GOT3 (cell line): ENCODE measurements at places on chromosomes 16 and 17.

DNA sequence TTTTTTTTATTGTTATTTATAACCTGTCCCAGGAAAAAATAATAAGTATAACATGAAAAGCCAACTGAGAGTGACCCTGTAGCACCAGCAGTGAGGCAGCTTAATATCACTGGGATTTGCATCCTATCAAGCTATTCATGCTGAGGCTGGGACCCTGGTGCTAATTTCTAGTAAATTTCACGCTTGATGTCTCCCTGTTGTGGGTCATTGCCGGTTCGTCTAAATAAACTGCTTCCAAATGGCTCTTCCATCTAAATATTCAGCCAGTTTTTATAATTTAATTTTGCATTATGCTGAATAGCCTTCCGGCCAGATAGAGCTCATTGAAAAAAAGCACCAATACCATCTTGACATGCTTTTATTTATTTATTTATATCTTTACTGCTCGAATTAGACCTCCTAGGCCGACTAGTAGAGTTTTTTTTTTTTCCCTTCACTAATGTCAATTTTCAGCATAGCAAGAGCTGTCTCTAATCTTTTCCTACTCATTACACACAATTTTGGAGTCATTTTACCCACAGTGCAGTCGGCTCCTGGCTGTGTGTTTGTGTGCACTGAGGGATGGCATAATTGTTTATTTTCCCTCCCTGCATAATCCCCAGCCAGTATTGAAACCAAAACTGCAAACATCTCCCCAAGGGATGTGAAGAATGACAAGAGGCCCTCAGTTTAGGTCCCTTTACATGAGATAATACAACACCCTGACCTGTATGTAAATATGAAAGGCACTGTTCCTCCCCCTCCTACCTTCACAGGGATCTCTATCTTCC is 168.8 kb downstream of the AATF start:
- DNase-seq = no peak

DNA sequence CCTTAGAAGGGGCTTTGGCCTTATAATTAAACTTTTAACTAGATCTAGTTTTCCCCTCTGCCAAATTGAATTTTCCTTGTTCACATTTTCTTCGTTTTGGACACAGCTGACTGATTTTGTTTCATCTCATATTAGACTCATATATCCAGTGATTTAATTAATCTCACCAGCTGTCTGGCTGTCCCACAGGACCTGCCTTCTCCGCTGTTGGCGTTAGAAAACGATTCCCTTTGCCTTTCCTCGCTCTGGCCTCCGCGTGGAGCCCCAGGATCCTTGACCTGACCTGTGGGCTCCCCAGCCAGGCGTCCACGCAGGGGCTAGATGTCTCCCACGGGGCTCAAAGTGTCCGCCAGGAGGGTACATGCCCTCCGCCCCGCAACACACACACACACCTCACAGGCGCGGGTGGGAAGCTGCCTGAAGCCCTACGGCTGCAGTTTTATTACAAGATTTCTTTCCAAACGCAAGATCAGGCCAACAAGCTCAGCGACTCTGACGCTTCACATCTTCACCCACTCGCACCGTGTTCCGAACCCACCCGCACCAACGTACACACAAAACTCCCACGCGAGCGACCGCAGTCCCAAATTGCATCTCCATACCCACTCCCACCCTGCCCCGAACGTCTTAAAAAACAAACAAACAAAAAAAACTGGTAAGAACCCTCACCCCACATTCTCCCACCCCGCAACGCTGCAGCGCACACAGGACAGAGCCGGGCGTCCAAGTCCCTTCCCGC is 1.1 kb downstream of the RPRML start:
- no peak for DNase-seq

DNA sequence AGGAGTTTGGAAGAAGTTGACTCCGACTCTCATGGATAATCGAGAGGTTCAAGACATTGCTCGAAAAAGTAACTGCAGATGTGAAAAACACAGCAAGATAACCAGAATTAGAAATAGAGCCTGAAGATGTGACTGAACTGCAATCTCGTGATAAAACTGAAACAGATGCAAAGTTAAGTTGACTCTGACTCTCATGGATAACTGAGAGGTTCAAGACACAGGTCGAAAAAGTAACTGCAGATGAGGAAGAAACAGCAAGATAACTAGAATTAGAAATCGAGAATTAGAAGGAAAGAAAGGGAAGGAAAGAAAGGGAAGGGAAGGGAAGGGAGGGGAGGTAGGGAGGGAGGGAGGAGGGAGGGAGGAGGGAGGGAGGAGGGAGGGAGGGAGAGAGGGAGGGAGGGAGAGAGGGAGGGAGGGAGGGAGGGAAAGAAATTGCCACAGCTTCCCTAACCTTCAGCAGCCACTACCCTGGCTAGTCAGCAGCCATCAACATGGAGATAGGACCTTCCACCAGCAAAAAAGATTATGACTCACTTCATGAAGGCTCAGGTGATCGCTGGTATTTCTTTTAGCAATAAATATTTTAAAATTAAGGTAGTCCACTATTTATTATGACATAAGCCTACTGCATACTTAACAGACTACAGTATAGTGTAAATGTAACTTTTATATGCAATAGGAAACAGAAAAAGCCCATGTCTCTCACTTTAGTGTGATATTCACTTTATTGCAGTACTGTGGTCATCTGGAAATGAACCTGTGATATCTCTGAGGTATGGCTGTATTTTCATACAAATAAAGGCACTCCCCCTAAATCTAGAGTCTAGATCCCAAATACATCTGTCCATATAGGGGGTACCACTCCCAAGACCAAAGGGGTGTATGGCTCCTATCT is 68.3 kb downstream of the KANSL1 start:
- no peak for DNase-seq

- DNase-seq = no peak
Observed at GRCh38 chr16:89478576-89479221, 11.7 kb downstream of the ANKRD11 start.

- no peak for DNase-seq
Observed at GRCh38 chr16:85897382-85897781, 1.6 kb upstream of the IRF8 start.

DNA sequence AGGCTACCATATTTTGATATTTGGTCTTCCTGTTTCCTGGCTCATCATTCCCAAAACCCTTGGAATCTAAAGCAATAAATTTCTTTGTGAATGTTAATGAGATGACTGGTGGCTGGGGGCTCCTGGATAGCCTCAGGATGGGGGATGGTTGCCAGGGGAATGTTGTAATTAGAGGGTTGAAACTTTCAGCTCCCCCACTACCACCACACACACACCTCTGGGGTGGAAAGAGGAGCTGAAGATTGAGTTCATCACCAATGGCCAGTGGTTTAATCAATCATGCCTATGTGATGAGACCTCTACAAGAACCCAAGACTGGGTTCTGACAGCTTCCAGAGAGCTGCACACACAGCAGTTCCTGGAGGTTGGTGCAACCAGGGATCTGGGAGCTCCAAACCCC is 59.1 kb downstream of the HS3ST3A1 start:
- no peak for DNase-seq

DNA sequence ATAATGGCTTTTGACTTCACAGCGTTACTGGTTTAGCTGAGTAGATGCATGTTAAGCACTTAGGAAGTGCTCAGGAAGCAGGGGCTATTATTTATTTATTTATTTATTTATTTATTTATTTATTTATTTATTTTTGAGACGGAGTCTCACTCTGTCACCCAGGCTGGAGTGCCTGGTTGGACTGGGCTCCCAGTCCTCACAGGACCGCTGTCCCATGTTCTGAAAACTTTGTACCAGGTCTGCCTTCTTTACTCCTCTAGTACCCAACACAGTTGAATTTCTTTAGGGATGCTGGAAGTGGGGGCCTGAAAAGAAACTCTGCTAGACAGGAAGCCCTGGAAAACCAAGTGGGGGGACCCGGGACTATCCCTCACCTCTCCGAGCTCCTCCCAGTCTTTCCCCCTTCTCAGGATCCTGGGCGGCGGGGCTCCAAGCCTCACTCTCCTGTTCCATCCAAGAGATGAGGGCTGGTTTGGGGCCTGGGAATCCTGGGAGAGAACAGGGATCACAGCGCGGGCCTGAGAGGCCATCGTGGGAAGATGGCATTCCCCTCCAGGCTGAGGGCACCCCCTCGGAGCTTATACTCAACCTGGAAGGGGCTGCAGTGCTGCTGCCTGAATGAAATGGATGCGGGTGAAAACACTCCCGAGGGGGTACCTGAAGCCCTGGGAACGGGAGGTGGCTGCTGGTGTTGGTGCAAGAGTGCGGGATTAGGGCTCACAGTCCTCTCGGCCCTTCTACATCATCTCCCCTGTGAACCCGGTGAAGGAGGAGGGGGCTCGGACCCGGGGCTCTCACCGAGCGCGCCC is 674 bp downstream of the ZNF688 start:
- DNase-seq = no peak

DNA sequence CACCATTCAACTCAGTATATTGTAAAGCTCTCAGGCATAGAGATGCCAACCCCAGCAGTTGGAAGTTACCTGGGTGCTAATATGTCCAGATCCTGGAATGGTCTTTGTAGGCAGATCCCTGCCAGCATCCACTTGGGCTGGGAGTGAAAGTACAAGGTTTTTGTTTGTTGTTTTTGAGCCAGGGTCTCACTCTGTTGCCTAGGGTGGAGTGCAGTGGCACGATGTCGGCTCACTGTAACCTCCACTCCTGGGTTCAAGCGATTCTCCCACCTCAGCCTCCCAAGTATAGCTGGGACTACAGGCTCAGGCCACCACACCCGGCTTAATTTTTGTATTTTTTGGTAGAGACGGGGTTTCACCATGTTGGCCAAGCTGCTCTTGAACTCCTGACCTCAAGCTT is 177.6 kb downstream of the IRF8 start:
- DNase-seq = no peak

GRCh38 chr16:52312716-52313115 is 234.2 kb downstream of the TOX3 start:
- DNase-seq = no peak

DNA sequence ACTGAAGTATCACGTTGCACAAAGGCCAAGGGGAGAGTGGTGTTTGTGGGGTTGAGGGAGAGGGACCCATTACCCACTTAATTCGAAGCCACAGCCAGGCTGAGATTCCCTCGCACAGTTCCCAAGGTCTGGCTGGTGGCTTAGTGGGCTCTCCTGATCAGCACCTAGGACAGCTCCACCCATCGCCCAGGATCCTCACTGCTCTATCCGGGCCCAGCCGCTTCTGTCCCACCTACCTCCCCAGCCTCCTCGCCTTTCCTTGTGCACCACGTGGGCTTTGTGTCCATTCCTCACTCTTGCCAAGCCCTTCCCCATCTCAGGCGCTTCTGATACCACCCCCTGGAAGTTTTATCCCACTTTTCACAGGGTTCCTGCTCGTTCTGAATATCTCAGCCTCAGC is 163.5 kb downstream of the CCT6B start:
- no peak for DNase-seq

- DNase-seq = no peak
Observed at GRCh38 chr16:84663433-84664101, 15.3 kb downstream of the KLHL36 start.

- no peak for DNase-seq
Observed at GRCh38 chr17:66464921-66465320, 162.5 kb downstream of the PRKCA start.

DNA sequence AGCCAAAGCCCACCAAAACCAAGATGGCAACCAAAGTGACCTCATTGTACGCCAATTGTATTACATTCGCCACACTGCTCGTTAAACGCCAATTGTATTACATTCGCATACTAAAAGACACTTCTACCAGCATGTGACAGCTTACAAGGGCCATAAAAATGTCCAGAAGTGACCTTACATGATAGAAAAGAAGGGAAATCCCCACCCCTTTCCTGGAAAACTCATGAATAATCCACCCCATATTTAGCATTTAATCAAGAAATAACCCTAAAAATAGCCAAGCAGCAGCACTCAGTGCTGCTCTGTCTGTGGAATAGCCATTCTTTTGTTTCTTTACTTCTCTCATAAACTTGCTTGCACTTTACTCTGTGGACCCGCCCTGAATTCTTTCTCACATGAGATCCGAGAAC is 25.7 kb downstream of the PSMD7 start:
- DNase-seq = no peak

DNA sequence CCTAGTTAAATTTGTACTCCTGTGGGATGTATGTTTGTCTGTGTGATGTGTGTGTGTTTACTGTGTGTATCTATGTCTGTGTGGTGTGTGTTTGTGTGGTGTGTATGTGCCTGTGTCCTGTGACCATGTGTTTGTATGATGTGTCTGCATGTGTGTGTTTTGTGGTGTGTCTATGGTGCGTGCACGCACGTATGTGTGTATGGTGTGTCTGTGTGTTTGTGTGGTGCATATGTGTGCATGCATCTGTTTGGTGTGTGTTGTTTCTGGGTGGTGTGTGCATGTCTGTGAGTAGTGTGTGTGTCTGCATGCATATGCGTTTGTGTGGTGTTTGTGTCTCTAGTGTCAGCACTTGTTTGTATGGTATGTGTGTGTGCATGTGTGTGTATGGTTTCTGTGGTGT is 174.2 kb upstream of the RBFOX1 start:
- no peak for DNase-seq

- no peak for DNase-seq
Observed at GRCh38 chr17:77802333-77802615, 156.2 kb upstream of the TNRC6C start.

DNA sequence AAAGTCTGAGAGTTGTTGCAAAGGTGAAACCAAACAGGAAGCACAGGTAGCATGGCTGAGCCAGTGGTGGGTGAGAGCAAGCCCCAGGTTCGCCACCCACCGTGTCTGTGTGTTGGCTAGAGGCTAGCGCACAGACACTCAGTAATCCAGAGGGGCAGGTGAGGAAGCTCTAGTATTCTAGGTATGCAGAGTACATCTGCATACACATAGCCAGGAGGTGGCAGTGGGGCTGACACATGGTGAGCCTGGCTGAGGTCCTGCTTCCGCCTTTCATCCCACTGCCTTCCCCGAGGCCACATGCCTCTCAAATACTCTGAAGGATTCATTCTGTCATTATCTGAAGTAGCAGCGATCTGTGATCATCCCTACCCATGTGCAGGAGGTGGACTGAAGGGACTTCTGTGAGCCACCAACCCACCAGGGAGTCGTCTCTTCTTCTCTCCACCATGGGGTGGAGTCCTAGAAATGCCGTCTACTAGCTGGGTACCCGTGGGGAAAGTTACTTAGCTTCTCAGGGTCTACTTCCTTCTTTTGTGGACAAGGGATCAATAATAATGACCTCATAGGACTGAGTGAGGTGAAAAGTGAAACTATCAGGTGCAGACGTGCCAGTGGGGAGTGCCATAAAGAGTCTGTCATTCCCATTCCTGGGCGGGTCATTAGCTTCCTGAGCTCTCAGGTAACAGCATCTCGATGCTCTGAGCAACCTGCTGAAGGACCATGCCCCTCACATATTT is 36.0 kb upstream of the ICAM2 start:
- DNase-seq = no peak

GRCh38 chr17:44222112-44222869 is 2.8 kb upstream of the UBTF start:
- no peak for DNase-seq

DNA sequence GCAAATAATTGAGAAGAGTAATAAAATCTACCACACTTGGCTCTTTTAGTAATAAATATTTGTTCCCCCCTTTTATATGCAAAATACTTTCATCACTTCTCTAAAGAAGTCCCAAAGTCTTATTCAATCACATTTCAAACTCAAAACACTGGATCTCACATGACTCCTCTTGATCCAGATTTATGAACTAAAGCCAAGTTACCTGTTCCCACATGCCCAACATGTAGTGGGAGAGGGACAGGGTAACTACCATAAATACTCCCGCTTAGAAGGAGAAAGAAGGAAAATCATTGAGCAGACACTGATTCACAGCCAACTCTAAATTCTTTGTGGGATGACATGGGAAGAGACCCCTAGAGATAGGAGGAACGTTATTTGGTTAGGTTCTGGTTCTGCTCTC is 64.9 kb upstream of the PMFBP1 start:
- no peak for DNase-seq
